ENCODE measurements at places on chromosomes 1 and 21. TPM values are rescaled to one million over a fixed set of nuclear protein-coding genes. Genes with fewer than 3 reads are reported as not detected.

The SLAMF8 gene
- total RNA-seq: not detected

The KLHDC8A gene
- not detected for total RNA-seq

The PRSS38 gene
- not detected for total RNA-seq

The IFI44L gene
- total RNA-seq: 15.0 TPM

The VASH2 gene
- not detected for total RNA-seq

The HLX gene
- 5.6 TPM for total RNA-seq

The KCNJ9 gene
- not detected for total RNA-seq

The COA7 gene
- 37.1 TPM for total RNA-seq

The RPE65 gene
- total RNA-seq: not detected

The EFNA3 gene
- total RNA-seq: 0.64 TPM

The RNU1-3 gene
- not detected for total RNA-seq

The ACTL8 gene
- not detected for total RNA-seq

The CRYAA gene
- total RNA-seq: not detected

The SLC5A3 gene
- 14.0 TPM for total RNA-seq

The MIXL1 gene
- total RNA-seq: not detected

The OR14K1 gene
- total RNA-seq: not detected

The RIIAD1 gene
- total RNA-seq: not detected

The CGN gene
- total RNA-seq: 0.05 TPM

The SPATA46 gene
- not detected for total RNA-seq

The SHISAL2A gene
- not detected for total RNA-seq

The GNAT2 gene
- total RNA-seq: not detected

The CYP4Z1 gene
- not detected for total RNA-seq

The TIE1 gene
- 0.20 TPM for total RNA-seq

The NAV1 gene
- total RNA-seq: 22.9 TPM

The RYR2 gene
- 0.26 TPM for total RNA-seq

The IL12RB2 gene
- total RNA-seq: not detected

The SLC16A4 gene
- 32.0 TPM for total RNA-seq

The NEXN gene
- 3.3 TPM for total RNA-seq

The FGR gene
- total RNA-seq: not detected

The NUP210L gene
- total RNA-seq: not detected

The CFHR4 gene
- total RNA-seq: not detected

The ETS2 gene
- total RNA-seq: 12.7 TPM

The OR2AK2 gene
- not detected for total RNA-seq

The OR6K3 gene
- not detected for total RNA-seq

The TSSK3 gene
- not detected for total RNA-seq

The NUF2 gene
- total RNA-seq: 35.5 TPM

The PRDM16 gene
- not detected for total RNA-seq

The SH3BGR gene
- 1.0 TPM for total RNA-seq

The MXRA8 gene
- total RNA-seq: 316 TPM

The NEK2 gene
- 56.8 TPM for total RNA-seq

The UBL4B gene
- not detected for total RNA-seq

The ZNF281 gene
- 10.7 TPM for total RNA-seq

The PDZK1 gene
- total RNA-seq: not detected

The TRIM45 gene
- 3.0 TPM for total RNA-seq
